ENCODE measurements at places on chromosomes 11 and 22.

GRCh38 chr22:24805790-24806662, at the start of gene SGSM1:
TSS of gene SGSM1 (plus strand) at chr22:24806211. CDS start at chr22:24806326, 115 bp downstream.
- DNase-seq: peak; percentile 45

DNA sequence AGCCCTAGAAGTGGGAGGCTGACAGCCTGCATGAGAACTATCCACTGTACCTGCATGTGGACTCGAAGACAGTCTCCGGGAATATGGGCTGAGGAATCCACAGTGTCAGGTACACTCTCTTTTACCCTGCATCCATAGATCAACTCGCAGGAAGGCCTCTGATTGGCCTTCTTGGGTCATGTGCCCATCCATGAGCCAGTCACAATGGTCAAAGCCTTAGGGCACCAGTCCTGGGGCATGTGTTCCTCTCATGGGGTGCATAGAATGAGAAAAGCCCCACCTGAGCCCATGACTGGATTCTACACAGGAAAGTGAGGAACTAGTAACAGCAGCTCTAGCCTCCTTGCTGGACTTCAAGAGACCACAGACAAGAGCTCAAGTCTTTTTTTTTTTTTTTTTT, 10.6 kb downstream of the ART1 start:
- DNase-seq: no peak

DNA sequence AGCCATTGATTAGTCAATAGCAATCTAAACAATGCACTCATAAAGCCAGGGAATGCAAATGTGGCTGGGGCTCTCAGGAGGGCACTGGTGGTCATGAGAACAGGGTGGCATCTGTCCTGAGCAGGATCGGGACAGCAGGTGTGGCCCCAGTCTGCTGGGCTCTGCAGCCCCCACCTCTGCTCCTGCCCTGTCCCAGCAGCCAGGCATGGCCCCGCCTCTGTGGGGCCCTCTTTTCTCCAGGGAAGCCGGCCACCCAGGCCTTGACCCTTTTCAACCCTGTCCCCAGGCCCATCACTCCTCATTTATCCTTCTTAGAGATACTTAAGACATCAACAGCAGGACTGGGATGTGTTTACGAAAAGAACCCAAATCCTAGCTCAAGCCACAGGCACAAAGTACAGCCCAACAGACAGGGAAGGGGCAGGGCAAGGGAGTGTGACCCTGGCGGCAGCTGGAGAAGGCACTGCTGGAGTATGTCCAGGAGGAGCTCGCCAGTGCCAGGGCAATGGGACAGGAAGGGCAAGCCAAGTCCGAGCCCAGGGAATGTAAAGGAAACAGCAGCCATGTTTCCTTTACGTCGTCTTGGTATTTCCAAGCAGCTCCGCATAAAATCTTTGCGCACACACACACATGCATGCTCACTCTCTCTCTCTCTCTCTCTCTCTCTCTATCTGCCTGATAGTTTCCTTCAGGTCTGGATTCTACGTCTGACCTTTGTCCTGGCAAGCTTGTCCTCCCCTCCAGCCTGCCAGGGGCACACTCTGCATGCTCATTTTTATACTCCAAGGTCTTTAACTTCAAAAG, 59.9 kb downstream of the DGCR2 start:
- no peak for DNase-seq

GRCh38 chr11:94739331-94739730, 28.8 kb upstream of the AMOTL1 start:
- DNase-seq: no peak

GRCh38 chr11:92159931-92160330, 64.7 kb upstream of the FAT3 start:
- no peak for DNase-seq

GRCh38 chr22:24156913-24157821, 24.1 kb upstream of the SUSD2 start:
- peak; percentile 34 for DNase-seq

DNA sequence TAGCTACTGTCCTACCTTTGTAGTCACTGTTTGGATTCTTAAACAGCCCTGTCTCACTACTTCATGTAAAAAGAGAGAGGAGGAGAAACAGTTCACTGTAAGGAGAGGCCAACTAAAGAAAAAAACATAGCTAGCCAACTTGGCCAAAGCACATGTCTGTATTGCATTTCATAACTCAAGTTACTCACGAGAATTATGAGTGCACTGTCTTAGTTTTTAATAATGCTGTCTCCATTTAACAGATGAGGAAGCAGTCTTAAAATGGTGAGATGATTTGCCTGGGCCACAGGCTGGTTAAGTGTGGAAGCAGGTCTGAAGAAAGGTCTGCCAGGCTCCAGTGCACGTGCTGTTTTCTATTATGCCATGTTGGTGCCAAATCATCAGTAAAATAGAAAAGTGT, 104.5 kb downstream of the UVRAG start:
- DNase-seq: no peak

GRCh38 chr11:69132301-69132670, 23.4 kb upstream of the SMIM38 start:
- no peak for DNase-seq

Data from anterior cingulate cortex (tissue), 58 donors.